Activated T-cell treated with anti-CD3 and anti-CD28 coated beads for 24 hours (primary cell): ENCODE measurements at places on chromosomes 5 and 9.

- no peak for DNase-seq
These were observed 6.1 kb downstream of the NSMF start for GRCh38 chr9:137452761-137453642.

DNA sequence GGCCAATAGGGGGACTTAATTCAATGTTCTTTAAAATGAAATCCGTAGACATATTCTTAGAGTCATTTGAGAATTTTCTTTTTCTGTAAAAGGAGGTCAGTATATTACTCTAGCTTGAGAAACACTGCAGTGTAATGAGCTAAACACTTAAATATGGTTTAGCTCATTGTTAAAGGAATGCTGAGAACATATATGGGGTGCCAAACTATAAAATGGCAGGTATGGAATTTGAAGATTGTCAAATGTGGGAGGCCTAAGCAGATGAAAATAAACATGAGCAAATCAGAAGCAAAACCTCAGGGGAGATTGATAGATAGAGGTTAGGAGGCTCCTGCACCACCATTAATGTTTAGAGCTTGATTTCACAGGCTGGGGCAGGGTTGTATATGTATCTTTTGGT, 57.9 kb downstream of the STX17 start:
- no peak for DNase-seq

DNA sequence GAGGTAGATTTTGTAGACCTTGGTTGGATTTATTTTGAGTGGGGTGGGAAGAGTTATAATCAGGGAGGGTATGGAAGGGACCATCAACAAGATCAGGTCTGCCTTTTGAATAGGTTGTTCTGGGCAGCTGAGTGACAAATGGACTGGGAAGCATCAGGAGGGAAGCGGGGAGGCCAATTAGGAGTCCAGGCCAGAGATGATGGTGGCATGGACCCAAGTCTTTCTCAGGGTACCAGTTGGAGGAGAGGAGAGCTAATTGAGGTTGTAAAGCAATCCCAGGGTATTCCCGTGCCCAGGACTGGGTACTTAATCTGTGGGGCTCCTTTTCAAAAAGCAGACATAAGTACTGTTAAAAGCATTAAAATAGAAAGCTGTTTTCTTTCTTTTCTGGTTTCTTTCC, 88.9 kb downstream of the ARHGAP26 start:
- no peak for DNase-seq

DNA sequence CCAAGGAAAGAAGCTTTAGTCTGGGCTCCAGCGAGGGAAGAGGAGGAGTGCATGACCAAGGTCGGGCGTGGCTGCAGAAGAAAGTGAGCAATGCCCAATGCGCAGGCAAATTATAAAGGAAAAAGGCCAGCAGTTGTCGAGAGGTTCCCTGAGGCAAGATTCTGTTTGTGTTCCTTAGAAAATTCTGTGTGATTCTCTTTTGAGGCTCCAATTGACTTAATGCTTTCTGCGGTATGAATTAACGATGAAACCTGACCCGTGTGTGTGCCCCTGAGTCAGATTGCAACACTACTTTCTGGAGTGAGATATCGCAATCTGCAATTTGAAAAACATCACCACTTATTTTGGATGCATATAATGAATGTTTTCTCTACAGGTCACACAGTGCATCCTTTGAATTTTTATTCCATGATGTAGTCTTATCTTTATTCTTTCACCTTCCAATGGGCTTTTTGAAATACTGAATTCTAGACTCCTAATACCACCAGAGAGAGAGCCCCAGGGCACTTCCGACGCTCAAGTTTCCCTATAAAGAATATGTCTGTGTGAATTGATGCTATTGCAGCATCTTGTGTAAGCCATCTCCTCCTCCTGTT, 117.9 kb upstream of the IL6ST start:
- DNase-seq: no peak

GRCh38 chr5:7983433-7983832, 114.5 kb downstream of the MTRR start:
- DNase-seq: no peak

- DNase-seq: no peak
These were observed 53.5 kb upstream of the HK3 start for GRCh38 chr5:176952531-176953193.

DNA sequence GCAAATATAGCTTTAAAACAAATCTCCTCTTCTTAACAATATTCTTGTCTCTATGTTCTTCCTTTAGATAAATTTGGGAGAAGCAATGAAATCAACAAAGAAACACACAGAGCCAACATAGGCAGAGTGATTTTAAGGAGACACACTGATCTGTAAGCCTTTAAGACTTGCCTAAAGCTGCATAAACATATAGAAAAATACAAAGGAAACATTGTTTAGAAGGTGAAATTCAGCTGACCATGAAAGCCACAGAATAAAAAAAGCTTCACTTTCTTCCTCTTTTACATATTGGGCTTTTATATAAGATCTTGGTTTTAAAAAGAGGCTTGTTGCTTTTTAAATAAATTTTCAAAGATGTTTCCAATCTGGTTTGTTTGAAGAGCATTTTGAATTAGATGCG, 1277.5 kb downstream of the EFNA5 start:
- DNase-seq: no peak

DNA sequence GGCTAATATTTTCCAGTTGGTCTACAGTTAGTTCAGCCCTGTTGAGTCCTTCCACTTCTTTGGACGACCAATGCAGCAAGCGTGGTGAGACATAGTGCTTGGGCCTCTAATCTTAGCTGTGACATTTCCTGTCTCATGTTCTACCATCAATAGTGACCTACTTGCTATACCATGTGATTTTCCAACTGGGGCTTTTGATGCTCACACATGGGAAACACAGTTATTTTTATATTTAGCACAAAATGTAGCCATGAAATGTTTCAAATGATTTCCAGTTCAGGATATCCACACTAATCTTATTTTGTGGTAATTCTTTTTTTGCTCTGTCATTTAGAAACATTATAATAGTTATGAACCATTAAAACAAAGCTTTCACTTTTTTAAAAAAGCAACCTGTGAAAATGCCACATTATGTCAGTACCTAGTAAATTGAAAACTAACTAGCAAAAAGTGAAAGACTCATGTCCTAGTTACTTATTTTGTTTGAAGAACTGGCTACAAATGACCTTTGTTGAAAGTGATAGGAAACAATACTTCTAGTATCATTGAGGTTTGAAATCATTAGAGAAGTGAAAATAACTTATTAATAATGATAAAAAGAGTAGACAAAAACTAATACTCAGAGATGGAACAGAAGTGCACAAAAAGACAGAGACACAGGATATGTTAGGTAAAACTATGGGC, 18.3 kb downstream of the MARCHF3 start:
- DNase-seq: no peak

DNA sequence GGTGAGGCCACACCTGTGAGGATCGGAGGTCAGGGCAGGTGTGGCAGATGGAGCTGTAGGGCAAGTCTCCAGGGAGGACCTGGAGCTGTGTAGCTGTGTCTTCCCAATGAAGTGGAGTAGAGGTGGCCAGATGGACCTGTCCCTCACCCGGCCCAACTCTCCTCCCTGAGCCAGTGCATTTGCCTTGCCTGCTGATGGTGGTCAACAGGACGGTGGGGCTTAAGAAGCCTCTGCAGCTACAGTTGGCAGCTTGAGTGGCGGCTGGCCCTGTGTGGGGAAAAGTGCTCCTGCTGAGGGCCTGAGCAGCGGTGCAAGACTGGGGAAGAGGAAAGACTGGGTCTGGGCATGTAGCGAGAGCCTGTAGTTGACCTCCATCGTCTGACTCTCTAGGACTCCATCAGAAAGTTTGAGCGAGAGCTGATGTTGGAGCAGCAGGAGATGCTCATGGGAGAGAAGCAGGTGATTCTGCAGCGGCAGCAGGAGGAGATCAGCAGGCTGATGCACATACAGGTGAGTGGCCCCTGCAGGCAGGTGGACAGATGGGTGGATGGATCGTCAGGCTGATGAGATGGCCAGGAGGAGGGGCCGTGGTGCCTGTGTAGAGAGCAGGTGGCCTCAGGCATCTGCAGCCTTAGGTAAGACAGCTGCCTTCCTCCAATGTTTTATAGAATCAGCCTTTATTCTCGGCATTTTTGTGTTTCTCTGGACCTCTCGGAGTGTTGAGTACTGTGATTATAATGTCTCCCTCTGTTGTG, 24.9 kb downstream of the PITX1 start:
- no peak for DNase-seq
